Fibroblast of gingiva (primary cell): ENCODE measurements at places on chromosomes 3 and 15.

DNA sequence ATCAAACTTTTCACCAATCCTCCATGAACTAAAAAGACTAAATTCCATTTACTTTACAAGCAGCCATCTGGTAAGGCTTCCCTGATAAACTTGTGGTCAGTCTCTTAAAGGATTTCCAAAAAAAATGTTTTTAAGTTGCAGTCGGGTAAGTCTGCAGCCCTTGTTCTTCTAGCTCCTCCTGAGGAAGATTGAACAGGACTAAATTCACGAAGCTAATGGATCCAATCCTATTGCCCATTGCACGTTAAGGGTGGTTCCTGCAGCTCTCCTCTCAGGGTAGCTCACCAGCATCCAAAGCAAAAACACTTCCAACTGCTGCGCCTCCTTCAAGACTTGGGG is 2.8 kb downstream of the HES1 start:
- no peak for DNase-seq

- no peak for DNase-seq
Observed at GRCh38 chr15:94460624-94461023, 229.3 kb downstream of the MCTP2 start.

GRCh38 chr15:35863655-35864054 is 317.7 kb upstream of the DPH6 start:
- DNase-seq: no peak

GRCh38 chr3:137106612-137107240 is 148.9 kb downstream of the IL20RB start:
- no peak for DNase-seq

DNA sequence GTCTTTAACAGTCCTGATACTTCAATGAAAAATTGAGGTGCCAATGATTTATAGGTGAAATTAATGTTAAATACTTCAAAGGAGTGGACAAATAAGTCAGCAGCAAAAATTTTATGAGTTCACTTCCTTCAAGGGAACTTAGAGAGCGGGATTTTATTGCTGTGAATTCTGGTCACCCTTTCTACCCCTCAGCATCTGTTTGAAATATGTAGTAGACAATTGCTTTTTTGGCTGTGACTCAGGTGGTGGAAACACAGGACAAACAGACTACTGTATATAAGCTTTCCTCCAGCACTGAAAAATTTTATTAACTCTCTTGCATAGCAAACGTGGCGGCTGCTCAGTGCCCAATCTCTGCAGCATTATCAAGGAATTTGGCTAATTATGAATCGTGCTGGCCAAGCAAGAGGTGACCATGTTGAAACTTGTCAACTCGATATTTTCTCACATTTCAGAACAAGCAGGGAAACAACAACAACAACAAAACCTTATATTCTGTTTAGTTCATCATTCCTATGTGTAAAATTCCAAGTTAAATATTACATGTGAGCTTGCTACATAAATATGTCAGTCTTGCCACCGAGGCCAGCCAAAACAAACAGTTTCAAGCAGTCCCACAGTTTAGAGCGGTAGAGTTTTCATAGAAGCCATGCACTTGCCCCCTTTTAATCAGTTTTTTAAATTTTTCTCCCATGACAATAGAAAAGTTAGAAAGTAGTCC is 420.2 kb downstream of the FOXP1 start:
- DNase-seq: no peak

DNA sequence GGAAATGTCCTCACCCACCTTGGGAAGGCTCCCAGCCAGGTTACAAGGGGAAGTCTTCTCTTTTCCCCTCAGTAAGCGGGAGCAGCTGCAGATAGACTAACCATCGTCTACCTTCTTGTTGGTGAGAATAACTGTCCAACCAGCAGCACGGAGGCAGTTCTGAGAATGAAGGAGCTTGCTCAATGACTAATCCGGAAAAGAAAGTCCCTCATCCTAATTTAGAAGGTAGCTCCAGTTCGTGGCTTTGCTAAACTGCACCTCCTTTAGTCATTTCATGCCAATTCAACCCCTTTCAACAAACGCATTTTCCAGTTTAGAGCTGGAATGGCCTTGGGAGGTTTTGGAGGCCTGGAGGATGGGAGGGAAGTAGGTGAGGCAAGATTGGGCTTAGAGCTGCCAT is 527.4 kb upstream of the PROK2 start:
- DNase-seq: no peak
